ENCODE measurements at places on chromosomes 6 and 20. TPM values are rescaled to one million over a fixed set of nuclear protein-coding genes. Genes with fewer than 3 reads are reported as not detected.

Gene TSHZ2
- total RNA-seq = 13.4 TPM

GRCh38 chr20:51573576-51574243 lies 31.2 kb upstream of the NFATC2 start:
- peak; percentile 58 for DNase-seq

DNA sequence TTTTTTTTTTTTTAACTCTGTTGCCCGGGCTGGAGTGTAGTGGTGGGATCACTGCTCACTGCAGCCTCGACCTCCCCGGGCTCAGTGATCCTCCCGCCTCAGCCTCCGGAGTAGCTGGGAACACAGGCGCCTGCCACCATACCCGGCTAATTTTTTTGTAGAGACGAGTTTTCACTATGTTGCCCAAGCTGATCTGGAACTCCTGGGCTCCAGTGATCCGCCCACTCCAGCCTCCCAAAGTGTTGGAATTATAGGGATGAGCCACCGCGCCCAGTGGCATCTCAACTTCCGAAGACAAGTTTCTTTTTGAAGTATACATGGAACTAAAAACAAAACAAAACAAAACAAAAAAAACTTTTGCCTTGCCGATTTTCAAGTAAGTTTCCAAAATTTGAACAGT lies 66.6 kb upstream of the ZNF184 start:
- DNase-seq = no peak

Gene FOXF2
- total RNA-seq = 5.1 TPM

DNA sequence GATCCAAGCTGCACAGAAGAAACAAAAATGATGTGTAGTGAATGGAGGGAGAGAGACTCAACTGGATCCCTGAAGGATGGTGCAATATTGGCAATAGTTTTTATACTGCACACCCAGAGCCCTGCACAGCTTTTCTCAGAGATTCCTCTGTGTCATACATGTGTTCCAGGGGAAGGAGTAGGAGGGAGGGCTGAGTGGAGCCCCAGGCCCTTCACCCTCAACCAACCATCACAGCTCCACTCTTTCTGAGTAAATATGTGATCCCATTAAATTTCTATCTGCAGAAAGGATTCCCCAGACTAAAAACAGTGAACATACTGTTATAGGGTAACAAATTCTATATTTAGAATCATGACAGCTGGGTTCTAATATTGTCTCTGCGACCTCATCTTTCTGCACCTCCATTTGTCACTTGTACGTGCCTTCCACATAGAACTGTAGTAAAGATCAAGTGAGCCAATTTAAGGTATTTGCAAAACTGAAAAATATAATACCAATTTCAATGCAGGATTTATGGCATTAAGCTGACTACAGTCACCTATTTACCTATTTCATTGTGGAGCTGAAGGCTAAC lies 421.4 kb upstream of the NRSN1 start:
- no peak for DNase-seq

DNA sequence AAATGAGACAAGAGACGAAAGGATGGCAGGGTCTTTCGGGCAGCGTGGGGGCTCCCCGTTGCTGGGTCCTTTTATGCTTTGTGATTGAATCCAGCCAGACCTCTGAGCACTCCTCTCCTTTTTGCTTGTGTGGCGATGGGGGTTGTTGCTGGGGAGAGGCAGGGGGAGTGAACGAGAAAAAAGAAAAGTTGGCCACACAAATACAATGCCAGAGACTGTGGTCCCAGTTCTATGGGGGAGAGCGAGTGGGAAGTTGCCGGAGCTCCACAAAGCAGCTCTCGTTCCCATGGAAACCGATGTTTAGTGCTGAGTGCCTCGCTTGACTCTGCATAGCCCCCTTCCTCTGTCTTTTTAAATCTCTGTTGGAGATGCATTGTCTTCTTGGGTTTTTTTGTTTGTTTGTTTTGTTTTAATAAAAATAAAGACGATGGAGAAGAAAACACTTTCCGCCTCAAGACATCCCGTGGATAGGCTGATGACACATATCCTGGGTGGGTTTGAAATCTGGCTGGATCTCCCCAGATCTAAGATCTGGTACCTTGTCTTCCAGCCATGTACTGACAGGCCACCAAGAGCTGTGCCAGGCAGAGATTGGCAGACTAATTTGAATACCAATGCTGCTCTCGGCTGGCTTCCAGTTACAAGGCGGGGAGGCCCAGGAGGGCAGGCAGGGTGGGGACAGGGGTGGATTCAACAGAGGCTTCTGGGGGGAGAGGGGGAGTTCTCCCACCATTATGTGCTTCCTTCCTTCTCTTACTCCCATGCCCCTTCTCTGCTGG lies 529.3 kb downstream of the QKI start:
- no peak for DNase-seq

All from GM23248 (cell line).